ENCODE measurements at places on chromosomes 2 and 18.
A peak's percentile ranks its signal among the peaks of the same experiment; 100 is the strongest.

DNA sequence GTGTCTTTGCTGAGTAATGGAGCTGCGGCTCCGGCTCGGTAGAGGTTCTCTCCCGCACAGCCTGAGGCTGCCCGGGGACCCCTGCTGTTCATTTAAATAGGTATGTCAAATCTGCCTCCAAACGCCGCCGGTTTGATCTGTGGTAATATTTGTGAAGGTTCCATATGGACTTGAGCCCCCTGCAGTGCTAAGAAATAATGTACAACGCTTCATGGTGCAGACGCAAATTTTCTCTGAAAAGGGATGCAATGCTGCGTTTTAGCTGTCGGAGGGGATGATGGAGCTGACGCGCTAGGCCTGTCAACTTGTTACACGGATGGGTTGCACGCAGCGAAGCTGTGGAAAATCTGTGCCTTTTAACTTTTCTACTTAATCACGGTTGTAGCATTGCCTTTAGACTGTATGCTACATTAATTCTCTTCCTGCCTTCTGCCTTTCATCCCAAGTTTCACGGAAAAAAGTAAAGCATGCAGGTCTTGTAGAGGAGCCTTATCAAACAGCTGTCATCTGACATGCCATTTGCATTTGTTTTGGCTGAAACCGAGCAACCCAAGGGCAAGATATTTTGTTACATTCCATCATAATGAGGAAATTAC lies 43.2 kb downstream of the MRPS9 start:
- H3K27ac ChIP-seq, result peak overlapping the region; percentile 60
- no peaks in the 10 kb centered on the region for H3K27me3 ChIP-seq
- H3K36me3 ChIP-seq, result peaks cover 9% of the 10 kb centered on the region
- peak overlapping the region; percentile 35 for H3K4me3 ChIP-seq

DNA sequence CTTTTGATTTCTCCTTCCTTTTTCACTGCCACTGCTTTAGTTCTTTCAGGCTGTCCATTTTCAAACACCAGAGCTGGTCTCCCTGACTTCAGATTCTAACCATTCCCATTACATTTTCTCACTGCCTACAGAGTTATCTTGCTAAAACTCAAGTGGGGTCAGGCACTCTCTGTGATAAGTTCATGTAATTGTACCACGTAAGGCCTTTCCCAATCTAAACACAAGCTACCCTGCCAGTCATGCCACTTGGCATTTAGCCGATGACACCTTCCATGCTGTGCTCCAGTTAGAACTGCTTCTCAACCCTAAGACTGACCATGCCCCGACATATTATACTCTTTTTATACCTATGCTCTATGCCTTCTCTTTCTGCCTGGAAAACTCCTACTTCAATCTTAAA lies 592.4 kb downstream of the DPP10 start:
- H3K27ac ChIP-seq, result no peak overlapping the region
- H3K36me3 ChIP-seq, result peaks cover 31% of the 10 kb centered on the region
- peaks cover 13% of the 10 kb centered on the region for H3K4me1 ChIP-seq

GRCh38 chr2:201983800-201984199 lies 49.9 kb upstream of the FZD7 start:
- H3K36me3 ChIP-seq, result no peaks in the 10 kb centered on the region
- peak overlapping the region; percentile 39 for H3K27ac ChIP-seq
- no peak for DNase-seq
- no peak overlapping the region for H3K4me3 ChIP-seq

DNA sequence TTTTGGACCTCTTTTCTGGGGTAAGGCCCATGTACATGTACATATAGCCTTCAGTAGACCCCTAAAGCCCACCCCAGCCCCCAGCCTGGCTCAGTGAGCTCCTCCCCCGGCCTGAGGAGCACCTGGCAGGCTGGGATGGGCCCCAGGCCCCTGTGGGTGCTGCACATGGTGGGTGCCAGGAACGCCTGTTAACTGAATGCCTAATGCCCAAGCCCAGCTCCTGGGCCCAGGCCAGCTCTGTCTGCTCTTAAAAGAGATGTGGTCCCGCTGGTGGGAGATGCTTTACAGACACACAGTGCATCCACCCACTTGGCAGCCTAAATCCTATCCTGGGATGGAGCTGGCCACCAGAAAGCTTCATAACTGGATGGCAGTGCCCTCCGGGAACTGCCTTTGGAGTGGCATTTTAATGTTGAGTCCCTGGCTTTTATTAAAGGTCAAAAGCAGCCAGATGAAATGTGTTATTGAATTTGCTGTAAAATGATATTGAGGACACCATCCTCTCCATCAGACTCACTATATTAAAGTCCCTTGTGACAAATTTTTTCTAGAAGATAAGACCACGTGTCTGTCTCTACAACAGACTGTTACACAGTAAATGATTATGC lies 7.7 kb upstream of the OXER1 start:
- peaks cover 32% of the 10 kb centered on the region for H3K4me1 ChIP-seq
- no peaks in the 10 kb centered on the region for H3K27me3 ChIP-seq
- H3K27ac ChIP-seq, result no peak overlapping the region
- H3K4me3 ChIP-seq, result no peak overlapping the region
- DNase-seq, result no peak

DNA sequence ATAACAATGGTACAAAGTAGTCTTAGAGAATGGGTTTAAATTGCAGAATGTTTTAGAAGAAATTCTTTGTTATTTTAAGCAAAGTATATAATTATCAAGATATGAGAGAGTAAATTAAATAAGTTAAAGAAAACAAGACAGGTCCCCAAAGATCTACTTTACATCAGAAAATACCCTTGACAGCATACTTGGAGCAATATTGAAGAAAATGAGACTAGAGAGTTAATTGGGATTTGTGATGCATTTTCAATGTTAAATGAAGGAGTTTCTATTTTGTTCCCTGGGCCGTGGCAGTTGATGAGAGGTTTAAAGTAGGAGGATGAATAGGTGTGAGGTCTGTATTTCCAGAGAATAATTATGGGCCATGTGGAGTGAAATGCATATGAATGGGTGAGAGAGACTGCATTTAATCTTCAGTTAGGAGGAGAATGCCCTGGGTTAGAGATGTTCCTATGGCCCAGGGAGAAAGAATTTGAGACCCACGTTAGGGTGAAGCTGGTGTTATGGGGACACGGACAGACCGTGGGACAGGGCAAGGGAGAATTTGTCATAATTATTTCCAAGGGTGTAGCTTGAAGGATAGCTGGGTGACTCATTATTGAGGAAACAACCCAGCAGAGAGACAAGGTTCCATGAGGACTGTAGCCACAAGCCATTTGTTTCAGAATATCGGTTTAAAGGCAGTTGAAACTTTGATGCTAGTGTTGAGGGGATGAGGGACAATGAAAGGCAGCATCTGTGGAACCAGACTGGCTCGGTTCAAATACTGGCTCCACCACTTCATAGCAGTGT lies 22.7 kb downstream of the MGAT5 start:
- H3K4me1 ChIP-seq, result peaks cover 29% of the 10 kb centered on the region
- no peak for DNase-seq
- peaks cover 16% of the 10 kb centered on the region for H3K27me3 ChIP-seq
- peaks cover 3% of the 10 kb centered on the region for H3K36me3 ChIP-seq
- no peak overlapping the region for H3K4me3 ChIP-seq
- no peak overlapping the region for H3K27ac ChIP-seq

DNA sequence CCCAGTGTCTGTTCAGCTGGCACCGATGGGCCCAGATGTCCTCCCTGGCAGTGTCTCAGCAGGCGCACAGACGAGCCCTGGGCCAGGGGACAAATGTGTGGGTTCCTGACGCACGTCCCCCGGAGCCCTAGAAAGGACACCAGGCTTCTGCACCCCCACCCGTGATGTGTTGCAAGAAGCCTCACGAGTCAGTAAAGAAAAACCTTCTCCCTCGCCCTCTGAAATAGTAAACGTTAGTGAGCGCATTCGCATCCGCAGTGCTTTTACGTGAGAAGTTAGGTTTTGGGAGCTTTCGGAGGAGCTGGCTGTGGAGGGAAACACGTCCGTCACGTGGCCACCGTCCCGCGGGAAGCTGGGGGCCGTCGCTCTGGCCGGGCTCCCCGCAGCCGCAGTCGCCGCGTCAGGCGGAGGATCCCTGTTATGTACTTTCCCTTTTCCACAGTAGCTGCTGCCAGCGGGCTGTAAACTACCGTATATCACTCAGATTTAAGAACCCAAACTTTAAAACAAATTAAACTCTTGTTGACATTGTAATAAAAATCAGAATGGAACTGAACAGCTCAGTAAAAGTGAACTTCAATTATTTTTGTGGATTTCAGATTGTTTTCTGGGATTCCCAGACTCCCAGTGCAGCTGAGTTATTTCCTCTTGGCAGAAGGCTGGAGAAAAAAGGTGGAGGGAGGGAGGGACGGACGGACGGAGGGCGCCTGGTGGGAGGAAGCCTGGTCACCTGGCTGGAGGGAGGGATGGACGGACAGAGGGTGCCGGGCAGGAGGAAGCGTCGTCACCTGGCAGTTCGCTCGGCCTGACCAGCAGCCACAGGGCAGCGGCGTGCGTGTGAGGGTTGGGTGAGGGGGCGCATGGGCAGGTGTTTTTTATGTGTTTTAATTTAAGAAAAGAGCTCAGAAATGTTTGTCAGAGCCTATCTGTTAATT lies 112.1 kb downstream of the NFATC1 start:
- H3K4me1 ChIP-seq, result peaks cover 14% of the 10 kb centered on the region
- peak; percentile 21 for DNase-seq
- H3K4me3 ChIP-seq, result peak overlapping the region; percentile 51
- H3K36me3 ChIP-seq, result no peaks in the 10 kb centered on the region
- peak overlapping the region; percentile 41 for H3K27ac ChIP-seq
- H3K27me3 ChIP-seq, result peaks cover 16% of the 10 kb centered on the region

DNA sequence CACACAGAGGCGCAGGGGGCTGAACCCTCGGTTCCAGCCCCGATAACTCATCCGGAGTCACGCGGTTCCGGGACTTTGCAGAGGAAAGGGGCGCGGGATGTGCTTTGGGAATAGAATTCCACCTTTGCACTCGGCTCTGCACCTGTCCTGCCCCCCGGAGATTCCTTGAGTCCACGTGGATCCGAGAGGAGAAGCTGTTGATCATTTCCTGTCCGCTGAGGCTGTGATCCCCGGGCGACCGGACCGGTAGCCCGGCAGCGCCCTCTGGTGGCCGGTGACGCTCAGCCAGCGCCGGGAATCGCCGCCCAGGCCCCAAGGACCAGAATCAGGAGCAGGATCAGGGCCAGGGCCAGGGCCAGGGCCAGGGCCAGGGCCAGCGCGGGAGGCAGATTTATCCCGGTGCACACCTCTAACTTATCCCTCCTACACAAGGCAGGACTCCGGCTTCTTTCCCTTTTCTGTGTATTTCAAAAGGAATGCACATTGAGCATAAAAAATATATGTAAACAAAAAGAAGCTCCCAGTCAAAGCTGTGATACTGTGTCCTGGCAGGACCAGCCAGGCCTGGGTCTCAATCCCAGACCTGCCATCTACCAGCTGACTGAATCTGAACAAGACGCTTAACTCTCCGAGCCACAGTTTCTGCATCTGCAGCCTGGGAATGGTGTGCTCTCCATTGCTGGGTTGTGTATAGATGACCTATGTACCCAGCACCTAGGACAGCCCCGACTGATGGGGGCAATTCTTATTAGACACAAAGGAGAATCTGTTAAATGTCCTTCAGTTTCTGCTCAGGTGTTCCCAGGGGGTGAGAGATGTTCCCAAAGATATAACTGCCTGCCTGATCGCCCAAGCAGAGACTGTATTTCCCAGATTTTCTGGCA lies 8.5 kb upstream of the SPATA3 start:
- H3K4me3 ChIP-seq, result peak overlapping the region; percentile 61
- H3K36me3 ChIP-seq, result no peaks in the 10 kb centered on the region
- peaks cover 24% of the 10 kb centered on the region for H3K4me1 ChIP-seq
- peak; percentile 92 for DNase-seq

DNA sequence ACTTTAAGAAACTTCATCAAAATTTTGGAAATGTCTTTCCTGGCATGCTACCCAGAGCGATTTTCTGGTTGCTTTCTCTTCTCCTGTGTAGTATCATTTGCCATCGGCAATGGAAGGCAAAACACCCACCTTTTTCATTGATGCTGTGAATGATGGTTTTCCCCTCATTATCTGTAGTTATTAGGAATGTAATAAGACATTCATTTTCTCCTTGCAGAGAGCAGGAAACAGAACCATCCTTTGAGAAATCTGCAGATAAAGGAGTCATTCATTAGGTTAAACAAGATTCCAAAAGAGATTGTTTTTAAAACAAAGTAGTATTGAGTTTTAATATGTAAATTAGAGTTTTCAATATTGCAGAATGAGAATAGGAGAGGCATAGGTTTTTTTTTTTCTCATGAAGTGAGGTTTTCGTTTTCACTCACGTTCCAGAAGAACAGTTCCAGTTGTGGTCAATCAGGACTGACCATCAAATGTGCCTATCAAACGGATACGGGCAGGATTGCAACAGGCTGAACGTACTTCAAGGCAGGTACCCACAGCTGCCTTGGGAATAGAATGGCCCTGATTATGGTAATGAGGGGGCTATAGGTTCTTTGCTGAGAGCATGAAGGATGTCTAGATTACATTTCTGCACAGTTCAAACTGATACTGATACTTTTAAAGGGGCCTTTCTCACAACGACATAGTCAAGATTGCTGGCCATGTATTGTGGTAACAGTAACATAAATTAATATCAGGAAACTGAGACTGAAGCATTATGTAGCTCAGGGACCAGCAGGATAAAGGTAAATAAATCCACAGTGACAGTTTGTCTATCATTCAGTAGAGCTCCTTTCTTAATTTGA lies 49.8 kb upstream of the PLA2R1 start:
- no peak overlapping the region for H3K27ac ChIP-seq
- H3K27me3 ChIP-seq, result peaks cover 6% of the 10 kb centered on the region

DNA sequence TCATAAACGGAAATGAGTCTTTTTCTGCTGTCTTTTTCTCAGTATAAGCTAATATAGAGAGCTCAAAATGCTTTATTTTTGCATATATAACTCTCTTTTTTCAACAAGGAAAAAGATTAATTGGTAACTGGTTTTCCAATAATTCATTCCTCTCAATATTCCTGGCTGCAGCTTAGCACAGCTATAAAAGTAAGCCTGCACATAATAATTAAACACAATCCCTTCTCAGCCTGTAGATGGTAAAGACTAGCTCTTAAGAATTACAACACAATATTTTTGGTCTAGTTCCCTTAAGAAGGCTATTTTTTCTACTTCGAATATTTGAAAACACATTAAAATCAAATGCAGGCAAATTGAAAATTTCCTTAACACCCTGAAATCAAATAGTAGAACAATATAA lies 258.0 kb downstream of the DOK6 start:
- DNase-seq, result no peak
- H3K36me3 ChIP-seq, result no peaks in the 10 kb centered on the region
- peaks cover 7% of the 10 kb centered on the region for H3K4me1 ChIP-seq

GRCh38 chr2:150944315-150944714 lies 317.3 kb downstream of the RBM43 start:
- peaks cover 10% of the 10 kb centered on the region for H3K36me3 ChIP-seq
- no peak for DNase-seq
- H3K27me3 ChIP-seq, result no peaks in the 10 kb centered on the region
- no peak overlapping the region for H3K27ac ChIP-seq
- peaks cover under 1% of the 10 kb centered on the region for H3K4me1 ChIP-seq
- no peak overlapping the region for H3K4me3 ChIP-seq

GRCh38 chr18:38851526-38851925 lies 1285.9 kb upstream of the CELF4 start:
- no peaks in the 10 kb centered on the region for H3K4me1 ChIP-seq
- no peak overlapping the region for H3K4me3 ChIP-seq
- no peak overlapping the region for H3K27ac ChIP-seq

- no peaks in the 10 kb centered on the region for H3K27me3 ChIP-seq
- H3K36me3 ChIP-seq, result peaks cover 6% of the 10 kb centered on the region
- peaks cover 7% of the 10 kb centered on the region for H3K4me1 ChIP-seq
Observed at GRCh38 chr18:68507781-68508180, 207.1 kb downstream of the TMX3 start.

Data from WTC11 (cell line).